Activated CD4-positive, alpha-beta memory T cell treated with anti-CD3 and anti-CD28 coated beads for 36 hours (primary cell): ENCODE measurements at places on chromosomes 5 and 9. TPM values are rescaled to one million over a fixed set of nuclear protein-coding genes. Genes with fewer than 3 reads are reported as not detected.

GRCh38 chr9:125896404-125896803, 149.2 kb downstream of the PBX3 start:
- no peak for DNase-seq
- no peaks in the 10 kb centered on the region for H3K4me1 ChIP-seq
- H3K36me3 ChIP-seq = no peaks in the 10 kb centered on the region
- H3K27me3 ChIP-seq = no peaks in the 10 kb centered on the region
- no peak overlapping the region for H3K27ac ChIP-seq

GRCh38 chr5:144697847-144698262, 527.2 kb downstream of the KCTD16 start:
- no peak for DNase-seq
- H3K4me1 ChIP-seq = no peaks in the 10 kb centered on the region
- H3K36me3 ChIP-seq = no peaks in the 10 kb centered on the region
- H3K27ac ChIP-seq = no peak overlapping the region
- H3K27me3 ChIP-seq = no peaks in the 10 kb centered on the region

GRCh38 chr9:123335193-123335985, 20.6 kb upstream of the CRB2 start:
- peaks cover 21% of the 10 kb centered on the region for H3K4me1 ChIP-seq
- H3K4me3 ChIP-seq = no peak overlapping the region
- no peaks in the 10 kb centered on the region for H3K36me3 ChIP-seq
- no peak overlapping the region for H3K27ac ChIP-seq

Gene NRARP
- 1.1 TPM for total RNA-seq

Gene CDH10
- total RNA-seq = not detected
